Activated CD4-positive, alpha-beta memory T cell treated with anti-CD3 and anti-CD28 coated beads for 36 hours (primary cell): ENCODE measurements at places on chromosomes 4 and X. TPM values are rescaled to one million over a fixed set of nuclear protein-coding genes. Genes with fewer than 3 reads are reported as not detected.

Gene VEGFD
- not detected for total RNA-seq

Gene CDKL5
- 1.2 TPM for total RNA-seq

Gene MORF4L2
- 191 TPM for total RNA-seq

Gene SLC9A7
- 17.8 TPM for total RNA-seq

Gene NKX1-1
- not detected for total RNA-seq

Gene TSPAN7
- 0.73 TPM for total RNA-seq

Gene SCD5
- total RNA-seq: 0.14 TPM

Gene CCKAR
- not detected for total RNA-seq

Gene RNF128
- not detected for total RNA-seq

Gene CENPVL2
- not detected for total RNA-seq

Gene HNRNPD
- 398 TPM for total RNA-seq

Gene STPG2
- not detected for total RNA-seq

Gene FDCSP
- not detected for total RNA-seq

Gene GAGE12F
- not detected for total RNA-seq

Gene PAGE2
- not detected for total RNA-seq

Gene CT45A5
- total RNA-seq: not detected

Gene SPANXC
- not detected for total RNA-seq

Gene CENPVL1
- total RNA-seq: not detected

Gene TNIP2
- total RNA-seq: 77.5 TPM

Gene PPEF2
- total RNA-seq: 0.40 TPM

Gene GAGE12J
- not detected for total RNA-seq

Gene CFAP99
- total RNA-seq: not detected

Gene ERVMER34-1
- total RNA-seq: 0.17 TPM

Gene SSX2
- total RNA-seq: not detected

Gene TLR3
- total RNA-seq: 0.10 TPM

Gene PRSS48
- total RNA-seq: not detected

Gene ASB9
- 0.48 TPM for total RNA-seq

Gene STATH
- not detected for total RNA-seq

Gene GPR50
- not detected for total RNA-seq

Gene TLR1
- total RNA-seq: 1.8 TPM

Gene MYOZ2
- not detected for total RNA-seq

Gene USP17L26
- total RNA-seq: not detected
